ENCODE measurements at places on chromosomes 1 and 21.

DNA sequence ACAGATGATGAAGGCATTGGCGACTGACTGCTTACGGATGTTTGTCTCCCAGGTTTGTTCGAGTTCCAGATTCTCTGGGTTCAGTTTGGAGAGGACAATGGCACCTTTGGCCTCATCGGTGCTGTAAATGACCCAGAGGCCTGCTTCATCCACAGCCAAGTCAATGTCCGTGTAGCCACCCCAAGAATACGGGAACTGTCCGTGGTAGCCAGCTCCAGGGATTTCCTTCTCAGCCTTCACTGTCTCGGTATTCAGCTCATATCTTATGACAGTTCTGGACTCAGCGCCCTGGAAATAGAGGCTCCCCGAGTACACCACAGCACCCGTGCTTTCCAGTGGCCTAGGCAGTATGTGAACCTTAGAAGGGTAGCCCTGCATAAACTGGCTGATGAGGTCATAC is 14.1 kb downstream of the MYOCOS start:
- no peak for DNase-seq

GRCh38 chr1:37862330-37862729 is 2.9 kb upstream of the MTF1 start:
- no peak for DNase-seq

DNA sequence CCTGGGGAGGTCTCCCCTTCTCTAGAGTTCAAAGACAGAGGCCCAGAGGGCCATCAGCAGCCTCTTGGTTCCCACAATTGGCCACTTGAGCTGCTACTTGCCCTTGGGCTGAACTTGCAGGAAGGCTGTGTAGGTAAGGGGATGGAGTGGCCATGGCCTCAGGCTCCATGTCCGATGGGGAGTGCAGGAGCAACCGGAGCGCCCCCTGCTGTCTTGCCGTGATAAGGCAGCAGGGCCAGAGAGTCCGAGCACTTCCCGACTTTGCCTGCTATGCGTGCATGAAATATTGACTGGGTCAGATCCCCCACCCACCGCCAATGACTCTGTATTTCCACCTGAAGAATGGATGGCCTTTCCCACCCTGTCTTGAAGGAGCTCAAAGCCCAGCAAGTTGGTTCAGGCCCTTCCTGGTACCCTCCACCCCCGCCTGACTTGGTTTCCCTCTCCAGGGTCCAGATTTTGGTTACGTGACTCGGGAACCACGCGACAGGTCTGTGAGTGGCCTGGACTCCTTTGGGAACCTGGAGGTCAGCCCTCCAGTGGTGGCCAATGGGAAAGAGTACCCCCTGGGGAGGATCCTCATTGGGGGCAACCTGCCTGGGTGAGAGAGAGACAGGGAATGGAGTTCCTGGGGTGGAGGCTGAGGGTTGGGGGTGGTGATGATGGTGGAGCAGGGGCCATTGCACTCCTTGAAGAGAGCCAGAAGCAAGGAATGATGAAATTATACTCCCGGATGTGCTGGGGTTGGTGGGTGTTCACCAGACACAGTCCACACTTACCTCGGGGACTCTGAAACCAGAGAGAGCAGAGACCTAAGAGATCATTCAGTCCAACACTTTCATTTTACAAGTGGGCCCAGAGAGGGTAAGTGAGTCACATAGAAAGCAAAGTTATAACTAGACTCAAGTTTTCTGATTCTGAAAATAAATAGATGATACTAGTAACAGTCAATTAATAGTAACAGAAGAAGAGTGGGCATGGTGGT is 25.6 kb downstream of the PADI3 start:
- DNase-seq, result no peak

GRCh38 chr1:185325413-185325812 is 8.4 kb upstream of the IVNS1ABP start:
- peak; percentile 67 for DNase-seq

- no peak for DNase-seq
Measured at GRCh38 chr1:26779098-26779668, 8.6 kb upstream of the PIGV start.

- no peak for DNase-seq
Measured at GRCh38 chr21:29675451-29675850, 264.3 kb downstream of the GRIK1 start.
